ENCODE measurements at places on chromosomes 11 and 22.

DNA sequence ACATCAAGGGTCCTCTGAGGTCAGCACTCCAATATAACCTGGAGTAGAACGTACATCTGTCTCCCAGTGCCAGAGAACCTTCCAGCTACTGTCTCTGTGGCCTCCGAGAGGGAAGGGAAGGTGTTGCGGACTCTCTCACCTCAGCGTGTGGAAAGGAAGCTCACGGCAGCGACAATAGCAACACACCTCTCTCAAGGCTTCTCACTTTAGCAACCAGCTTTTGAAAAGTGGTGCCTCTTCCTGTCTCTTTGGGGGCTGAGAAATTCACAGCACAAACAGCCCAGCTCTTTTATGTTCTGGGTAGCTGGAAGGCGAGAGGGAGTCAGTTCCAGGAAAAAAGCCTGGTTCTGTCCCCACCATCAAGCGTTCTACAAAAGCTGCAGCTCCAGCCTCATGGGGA is 156.9 kb upstream of the TBCEL start:
- H3K36me3 ChIP-seq: no peaks in the 10 kb centered on the region
- no peak for DNase-seq
- no peak overlapping the region for H3K27ac ChIP-seq
- H3K4me3 ChIP-seq: no peak overlapping the region
- no peaks in the 10 kb centered on the region for H3K4me1 ChIP-seq
- no peaks in the 10 kb centered on the region for H3K27me3 ChIP-seq

GRCh38 chr22:43944670-43945430 is 10.4 kb upstream of the SAMM50 start:
- H3K4me1 ChIP-seq: no peaks in the 10 kb centered on the region
- no peaks in the 10 kb centered on the region for H3K36me3 ChIP-seq
- no peak overlapping the region for H3K4me3 ChIP-seq
- no peak overlapping the region for H3K27ac ChIP-seq
- no peak for DNase-seq

DNA sequence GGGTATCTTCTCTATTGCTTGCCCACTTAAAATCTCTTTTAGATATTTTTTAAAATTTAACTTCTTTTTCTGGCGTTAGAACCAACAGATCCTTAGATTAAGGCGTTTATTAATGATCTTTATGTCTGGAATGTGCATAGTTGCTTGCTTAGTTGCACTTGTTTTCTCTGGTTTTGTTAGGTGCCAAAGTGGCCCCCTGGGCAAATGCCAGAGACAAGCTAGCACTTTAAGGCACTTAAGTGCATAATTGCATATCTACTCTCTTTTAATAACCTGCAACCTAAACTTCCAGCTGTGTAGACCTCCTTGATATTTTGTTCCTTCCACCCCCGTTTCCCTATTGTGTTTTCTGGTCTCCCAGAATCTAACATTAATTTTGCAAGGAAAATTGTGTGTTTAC is 3.3 kb downstream of the RBM4 start:
- peak overlapping the region; percentile 20 for H3K4me3 ChIP-seq
- no peak for DNase-seq
- no peaks in the 10 kb centered on the region for H3K27me3 ChIP-seq
- peaks cover 79% of the 10 kb centered on the region for H3K4me1 ChIP-seq

GRCh38 chr11:33273656-33274055 is 16.5 kb downstream of the HIPK3 start:
- H3K4me3 ChIP-seq: no peak overlapping the region
- H3K36me3 ChIP-seq: no peaks in the 10 kb centered on the region
- H3K27me3 ChIP-seq: no peaks in the 10 kb centered on the region
- no peak overlapping the region for H3K27ac ChIP-seq

DNA sequence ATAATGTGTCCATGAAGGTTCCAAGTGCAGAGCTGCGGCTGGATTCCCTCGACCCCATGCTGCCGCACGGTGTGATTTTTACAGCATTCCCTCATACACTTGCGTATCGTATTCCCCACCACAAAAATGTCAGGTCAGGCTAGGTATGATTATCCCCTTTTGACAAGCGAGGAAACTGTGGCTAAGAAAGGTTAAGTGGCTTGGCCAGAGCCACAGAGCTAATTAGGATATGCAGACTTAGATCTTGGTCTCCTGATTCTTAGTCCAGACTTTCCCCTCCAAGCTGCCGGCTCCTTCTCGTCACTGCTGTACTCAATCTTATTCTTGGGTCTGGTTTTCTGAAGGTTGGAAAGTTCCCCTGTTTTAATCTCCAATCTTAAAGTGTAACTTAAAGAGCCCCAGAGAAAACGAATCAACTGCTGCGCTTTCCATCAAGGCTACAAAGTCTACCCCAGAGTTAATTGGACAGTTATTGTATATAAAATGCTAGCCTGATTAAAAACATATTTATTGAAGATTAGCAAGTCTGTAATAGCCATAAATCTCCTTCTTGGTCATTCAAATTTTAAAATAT is 176.6 kb downstream of the ADAMTS15 start:
- no peak overlapping the region for H3K27ac ChIP-seq
- no peaks in the 10 kb centered on the region for H3K36me3 ChIP-seq
- DNase-seq: no peak
- H3K4me1 ChIP-seq: no peaks in the 10 kb centered on the region

Data from CD8-positive, alpha-beta memory T cell (primary cell).